Left lobe of liver (tissue), 2 donors: ENCODE measurements at places on chromosomes 12 and 14.
A peak's percentile ranks its signal among the peaks of the same experiment; 100 is the strongest.

DNA sequence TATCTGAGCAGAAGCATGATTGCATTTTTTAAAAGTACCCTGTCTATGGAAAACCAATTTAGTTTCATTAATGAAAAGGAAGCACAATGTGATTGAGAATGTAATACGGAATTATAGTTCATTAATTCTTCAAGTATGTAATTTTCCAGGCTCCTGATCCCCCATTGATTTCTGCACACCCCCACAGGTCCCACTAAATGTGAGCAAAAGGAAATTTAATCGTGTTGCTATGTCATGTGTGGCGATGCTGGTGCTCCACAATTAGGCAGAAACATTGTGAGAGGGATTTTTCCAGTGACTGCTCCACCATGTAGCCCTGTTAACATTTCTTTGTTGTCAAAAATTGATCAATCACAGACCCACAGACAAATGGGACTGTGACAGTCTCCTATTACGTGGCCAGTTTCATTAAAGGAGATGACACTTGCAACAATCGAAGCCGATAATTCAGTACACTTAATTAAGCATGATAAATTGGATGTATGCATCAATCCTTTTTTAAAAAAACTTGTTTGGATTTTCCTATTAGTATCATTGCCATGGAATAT lies 306.0 kb downstream of the NELL2 start:
- DNase-seq: no peak

- DNase-seq: no peak
Observed at GRCh38 chr14:69464829-69465228, 19.7 kb upstream of the PLEKHD1 start.

DNA sequence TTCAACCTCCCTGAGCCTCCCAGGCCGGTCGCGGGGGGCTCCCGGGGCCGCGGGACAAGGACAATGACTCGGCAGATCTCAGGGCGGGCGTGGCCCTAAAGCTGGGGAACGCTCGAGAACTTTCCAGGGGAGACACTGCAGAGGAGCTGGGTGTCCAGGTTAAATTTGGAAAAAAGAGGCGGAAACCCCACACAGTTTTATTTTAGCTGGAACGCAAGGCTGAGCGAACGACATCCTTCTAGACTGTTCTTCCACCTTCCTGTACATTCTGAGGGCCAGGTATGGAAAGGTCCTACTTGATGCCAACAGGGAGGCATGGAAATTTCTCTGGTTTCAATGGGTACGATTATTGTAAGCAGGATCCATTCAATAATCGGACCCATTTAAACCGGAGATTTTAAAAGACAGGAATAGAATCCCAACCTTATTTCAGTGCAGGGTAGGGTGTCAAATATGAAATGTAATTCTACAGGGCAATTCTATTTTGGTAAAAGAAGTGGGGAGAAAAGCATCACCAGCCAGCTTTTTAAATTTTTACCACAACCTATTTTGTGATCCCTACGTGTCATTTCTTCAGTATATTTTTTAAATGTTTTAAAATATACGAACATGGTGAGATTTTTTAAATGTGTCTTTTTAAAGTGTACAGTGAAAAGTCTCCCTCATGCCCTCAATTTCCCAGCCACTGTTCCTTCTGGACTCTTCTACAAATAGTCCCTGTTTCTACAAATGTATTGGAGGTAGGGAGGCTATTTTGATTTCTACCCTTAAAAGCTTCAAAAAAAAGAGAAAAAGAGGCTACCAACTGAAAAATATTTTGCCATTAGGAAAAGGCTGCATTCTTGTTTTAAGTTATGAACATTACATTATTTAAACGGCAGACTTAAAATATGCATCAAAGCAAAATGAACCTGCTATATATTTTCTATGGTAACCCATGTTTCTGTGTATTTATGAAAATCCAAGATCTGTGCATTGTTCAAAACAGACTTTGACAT lies 1.1 kb upstream of the UBC start:
- DNase-seq: peak; percentile 78

- no peak for DNase-seq
Observed at GRCh38 chr14:72126561-72126960, 194.3 kb downstream of the RGS6 start.

DNA sequence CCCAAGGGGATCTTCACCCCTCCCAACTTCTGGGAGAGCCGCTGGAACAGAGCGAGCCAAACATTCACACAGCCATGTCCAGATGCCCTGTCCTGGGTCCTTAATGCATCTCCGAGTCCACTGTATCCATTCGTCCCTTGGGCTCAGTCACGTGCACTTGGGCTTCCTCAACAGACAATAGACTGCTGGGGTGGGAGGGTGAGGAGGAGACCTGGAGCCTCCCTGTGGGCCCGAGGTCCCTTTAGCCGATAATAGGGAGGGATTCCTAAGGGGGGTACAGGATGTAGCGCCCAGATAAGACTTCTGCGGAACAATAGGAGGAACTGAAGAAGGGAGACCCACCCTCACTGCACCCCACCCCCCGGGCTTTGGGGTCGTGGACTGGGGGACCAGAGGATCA lies 6.7 kb downstream of the ARHGEF25 start:
- DNase-seq: no peak

GRCh38 chr14:34711796-34712712 lies 2.3 kb downstream of the CFL2 start:
- DNase-seq: no peak
